ENCODE measurements at places on chromosomes 2 and 18. TPM values are rescaled to one million over a fixed set of nuclear protein-coding genes. Genes with fewer than 3 reads are reported as not detected.

Gene CEBPZ
- 41.5 TPM for total RNA-seq

Gene IL1B
- total RNA-seq = 0.63 TPM

Gene PSMD1
- 141 TPM for total RNA-seq

Gene POTEC
- not detected for total RNA-seq

Gene MAP3K19
- total RNA-seq = not detected

Gene SKOR2
- total RNA-seq = not detected

Gene CD302
- 3.9 TPM for total RNA-seq

Gene REG3G
- total RNA-seq = not detected

Gene RGPD3
- total RNA-seq = under 0.01 TPM

Gene SERPINB13
- total RNA-seq = not detected

Gene GULP1
- 46.8 TPM for total RNA-seq

Gene HOXD12
- total RNA-seq = not detected

Gene SLC14A1
- total RNA-seq = 131 TPM

Gene SETBP1
- total RNA-seq = 5.2 TPM

Gene E2F6
- total RNA-seq = 9.4 TPM

Gene SNTG2
- not detected for total RNA-seq

Gene LIMS3
- 1.6 TPM for total RNA-seq

All from bronchial smooth muscle cell (primary cell).